ENCODE measurements at places on chromosomes 12 and 14.

DNA sequence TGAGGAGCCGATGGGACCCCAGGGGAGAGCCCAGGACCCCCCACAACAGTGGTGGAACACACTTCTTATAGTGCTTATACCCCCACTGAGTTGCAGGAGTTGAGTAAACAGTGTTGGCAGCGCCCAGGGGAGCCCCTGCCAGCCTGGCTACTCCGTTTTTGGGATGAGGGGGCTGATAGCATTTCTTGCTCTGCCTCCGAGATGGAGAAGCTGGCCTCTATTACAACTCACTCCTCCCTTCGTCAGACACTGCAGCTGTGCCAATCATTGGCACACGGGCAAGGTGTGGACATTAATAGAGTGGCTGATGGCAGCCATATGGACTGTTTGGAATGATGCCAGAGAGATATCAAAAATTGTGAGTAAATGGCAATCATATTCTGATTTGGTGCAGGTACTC is 94.9 kb upstream of the TMPO start:
- no peak for DNase-seq

DNA sequence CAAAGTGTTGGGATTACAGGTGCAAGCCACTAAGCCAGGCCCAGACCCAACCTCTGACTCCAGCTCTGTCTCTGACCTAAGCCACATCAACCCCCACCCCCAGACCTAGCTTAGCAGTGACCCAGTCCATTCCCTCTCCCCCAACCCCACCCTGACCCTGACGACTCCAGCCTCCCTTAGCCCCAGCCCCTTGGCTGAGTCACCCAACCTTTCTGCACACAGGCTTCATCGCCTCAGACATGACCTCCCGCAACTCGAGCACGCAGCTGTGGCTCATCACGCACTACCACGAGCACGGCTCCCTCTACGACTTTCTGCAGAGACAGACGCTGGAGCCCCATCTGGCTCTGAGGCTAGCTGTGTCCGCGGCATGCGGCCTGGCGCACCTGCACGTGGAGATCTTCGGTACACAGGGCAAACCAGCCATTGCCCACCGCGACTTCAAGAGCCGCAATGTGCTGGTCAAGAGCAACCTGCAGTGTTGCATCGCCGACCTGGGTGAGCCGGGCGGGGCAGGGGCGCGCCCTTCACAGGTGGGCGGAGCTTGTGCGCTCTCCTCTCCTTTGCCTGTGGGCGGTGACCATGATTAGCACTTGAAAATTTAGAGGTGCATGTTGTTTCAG is 7.8 kb downstream of the ACVRL1 start:
- DNase-seq, result no peak

DNA sequence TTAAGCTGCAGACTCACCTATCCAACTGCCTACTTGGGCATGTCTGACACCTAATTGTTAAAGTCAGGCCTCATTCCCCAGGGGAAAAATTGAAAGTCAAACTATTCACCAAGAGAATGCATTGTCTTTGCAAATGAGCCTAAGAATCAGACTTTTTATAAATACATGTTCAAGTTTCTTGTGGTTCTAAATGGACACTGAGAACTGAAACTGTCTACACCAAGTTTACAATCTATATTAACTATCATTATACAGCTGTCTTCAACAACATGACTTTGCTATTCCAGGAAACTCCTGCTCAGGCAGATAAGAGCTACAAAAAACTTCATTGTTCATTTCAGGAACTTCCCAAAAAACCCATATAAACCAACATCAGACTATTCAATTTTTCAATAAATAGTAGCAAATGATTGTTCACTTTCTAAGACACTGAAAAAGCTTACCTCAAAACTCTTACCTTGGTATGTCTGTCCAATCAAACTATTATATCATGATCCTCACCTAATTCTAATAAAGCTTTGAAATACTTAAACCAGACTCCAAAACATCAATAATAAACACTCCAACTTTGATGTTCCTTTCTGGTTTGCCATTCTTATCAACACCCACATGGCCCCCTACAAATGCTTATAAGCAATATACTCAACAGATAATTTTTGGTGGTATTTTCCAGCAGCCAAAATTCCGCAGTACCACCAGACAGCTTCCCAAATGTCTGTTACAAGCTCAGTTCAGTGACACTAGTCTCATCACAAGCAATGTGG is 24.2 kb downstream of the CDK17 start:
- DNase-seq, result no peak

- no peak for DNase-seq
Measured at GRCh38 chr14:76954394-76955190, 73.9 kb downstream of the IRF2BPL start.

GRCh38 chr14:53310412-53310811 is 157.3 kb upstream of the DDHD1 start:
- DNase-seq, result no peak

GRCh38 chr14:95664546-95664945 is 21.7 kb upstream of the TCL1B start:
- DNase-seq, result no peak

DNA sequence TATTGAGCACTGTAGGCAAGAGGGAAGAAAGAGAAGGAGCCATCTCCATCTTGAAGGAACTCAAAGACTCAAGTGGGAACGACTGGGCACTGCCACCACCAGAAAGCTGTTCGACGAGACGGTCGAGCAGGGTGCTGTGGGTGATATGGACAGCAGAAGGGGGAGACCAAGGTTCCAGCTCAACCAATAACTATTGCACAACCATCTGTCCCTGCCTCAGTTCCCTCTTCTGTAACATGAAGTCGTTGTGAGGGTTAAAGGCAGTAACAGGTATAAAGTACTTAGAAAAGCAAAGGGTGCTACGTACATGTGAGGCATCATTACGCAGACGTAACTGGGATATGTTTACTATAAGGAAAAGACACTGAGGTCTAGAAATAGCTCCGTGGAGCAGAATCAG is 13.9 kb upstream of the BDKRB1 start:
- DNase-seq, result no peak

GRCh38 chr14:50608302-50608851 is 48.4 kb downstream of the ATL1 start:
- no peak for DNase-seq

- no peak for DNase-seq
Measured at GRCh38 chr12:117036547-117036946, 62.7 kb downstream of the TESC start.

DNA sequence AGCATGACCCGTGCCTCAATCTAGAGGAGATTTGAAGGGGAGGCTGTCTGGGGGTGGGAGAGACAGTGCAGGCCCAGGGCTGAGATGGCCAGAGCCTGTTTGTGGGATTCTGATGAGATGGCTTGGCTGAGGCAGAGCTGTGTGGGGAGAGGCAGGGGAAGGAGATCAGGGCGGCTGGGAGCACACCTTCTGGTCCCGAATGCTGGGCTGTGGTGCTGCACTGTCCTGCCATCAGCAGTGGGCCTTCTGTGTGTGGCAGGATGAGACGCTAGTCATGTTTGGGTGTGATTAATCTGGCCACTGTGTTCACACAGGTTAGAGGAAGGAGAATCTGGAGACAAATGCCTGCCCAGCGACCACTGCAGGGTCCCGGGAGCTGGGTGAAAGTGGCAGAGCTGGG is 300.9 kb downstream of the CACNA1C start:
- no peak for DNase-seq

DNA sequence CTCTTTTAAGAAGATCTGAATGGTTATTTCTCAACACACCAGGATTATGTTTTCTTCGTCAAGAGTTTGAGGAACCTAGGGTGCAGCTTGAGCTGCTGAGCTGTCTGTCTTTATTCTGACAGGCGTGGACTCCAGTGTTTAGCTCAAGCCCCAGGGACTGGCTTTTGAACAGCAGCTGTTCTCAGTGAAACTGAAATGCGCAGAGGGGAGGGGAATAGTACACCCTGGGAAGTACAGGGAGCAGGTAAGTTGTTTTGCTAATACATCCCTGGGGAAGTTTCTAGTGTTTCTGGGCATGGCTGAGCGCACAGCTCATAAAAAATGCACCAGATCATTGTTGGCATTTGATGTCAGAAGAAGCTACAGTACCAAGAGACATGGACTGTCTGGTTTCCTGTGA is 659.8 kb downstream of the DIO2 start:
- DNase-seq, result no peak

- DNase-seq, result no peak
Measured at GRCh38 chr14:44663136-44663535, 156.1 kb upstream of the FSCB start.

DNA sequence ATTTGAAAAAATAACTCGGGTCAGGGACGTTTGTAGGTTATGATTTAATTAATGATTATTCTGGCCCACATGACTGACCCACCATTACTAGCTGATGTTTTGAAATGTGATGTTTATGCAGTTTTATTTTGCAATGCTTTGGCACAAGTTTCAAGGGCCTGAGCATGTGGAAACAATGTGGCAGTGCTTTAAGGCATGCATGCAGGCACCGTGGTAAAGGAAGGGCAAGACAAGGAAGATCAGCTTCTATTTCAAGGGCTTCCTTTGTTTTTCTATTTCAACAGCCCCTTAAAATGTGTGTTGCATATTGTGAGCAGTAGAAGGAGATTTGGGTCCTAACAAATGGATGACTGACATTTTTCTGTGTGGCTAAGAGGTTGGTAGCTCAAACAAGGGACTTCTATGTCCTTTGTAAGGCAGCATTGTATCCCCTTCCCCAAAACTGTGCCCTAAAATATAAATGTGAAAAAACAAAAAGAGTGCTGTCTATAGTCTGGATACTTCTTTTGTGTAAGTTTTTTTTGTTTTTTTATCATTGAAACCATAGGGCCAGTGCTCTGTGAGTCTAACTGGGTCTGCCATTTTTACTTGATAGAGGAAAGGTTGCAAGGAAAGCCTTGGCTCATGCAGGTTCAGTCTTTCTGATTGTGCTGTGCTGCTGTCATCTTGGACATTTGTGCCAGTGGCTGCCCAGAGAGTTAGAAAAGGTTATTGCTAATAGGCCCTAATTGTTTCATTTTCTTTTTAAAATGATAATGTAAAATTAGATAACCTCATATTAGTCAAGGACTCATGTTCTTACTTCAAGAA is 103.5 kb downstream of the FGD4 start:
- no peak for DNase-seq

DNA sequence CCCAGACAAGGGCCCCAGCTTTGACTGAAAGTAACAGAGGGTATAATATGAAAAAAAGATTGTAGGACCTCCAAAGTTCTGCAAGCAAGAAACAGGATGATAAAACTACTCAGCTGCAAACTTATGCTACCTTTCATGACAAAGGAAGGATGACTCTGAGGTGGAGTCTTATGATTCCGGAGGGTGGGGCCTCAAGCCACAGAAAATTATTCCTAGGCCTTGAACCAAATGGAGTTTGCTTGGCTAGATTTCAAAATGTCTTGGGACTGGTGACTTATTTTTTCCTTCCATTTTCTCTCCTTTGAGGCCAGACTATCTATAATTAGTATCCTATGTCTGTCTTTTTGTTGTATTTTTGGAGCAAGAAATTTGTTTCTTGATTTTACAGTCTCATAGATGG is 336.4 kb downstream of the LRIG3 start:
- no peak for DNase-seq

DNA sequence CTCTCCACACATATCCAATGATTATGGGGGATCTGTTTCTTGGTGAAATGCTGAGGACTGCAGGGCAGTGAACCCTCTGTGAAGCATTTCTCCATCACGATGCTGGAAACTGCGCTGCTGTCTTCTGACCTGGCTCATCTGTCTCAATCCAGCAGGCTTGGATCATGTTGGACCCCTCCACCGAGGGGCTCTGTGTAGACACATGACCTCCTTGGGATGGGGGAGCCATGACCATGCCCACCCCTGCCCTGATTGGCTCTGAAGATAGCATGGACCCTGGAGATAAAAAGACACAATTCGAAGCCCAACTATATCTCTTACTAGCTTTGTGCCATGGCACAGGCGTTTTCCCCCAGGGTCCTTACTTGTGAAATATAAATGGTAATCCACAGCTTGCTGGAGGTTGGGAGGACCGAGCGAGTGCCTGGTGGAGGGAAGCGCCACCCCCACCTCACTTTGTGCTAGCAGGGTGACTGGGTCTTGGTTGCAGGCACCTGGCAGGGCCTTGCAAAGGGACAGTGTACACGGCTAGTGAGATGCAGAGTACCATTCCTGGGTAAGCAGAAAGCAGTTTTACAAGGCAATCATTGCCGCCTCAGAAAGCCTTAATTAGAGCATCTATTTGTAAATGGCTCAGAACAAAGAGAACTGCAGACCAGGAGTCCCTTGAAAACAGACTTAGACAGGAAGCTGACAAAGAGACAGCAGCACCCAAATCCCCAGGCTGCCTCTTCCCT is 2.4 kb upstream of the KRT83 start:
- no peak for DNase-seq
